Upper lobe of right lung (tissue), 1 donor: ENCODE measurements at places on chromosomes 6 and 20. TPM values are rescaled to one million over a fixed set of nuclear protein-coding genes. Genes with fewer than 3 reads are reported as not detected.
A peak's percentile ranks its signal among the peaks of the same experiment; 100 is the strongest.

PCNA gene
- 44.3 TPM for total RNA-seq

BPIFB4 gene
- not detected for total RNA-seq

LPA gene
- not detected for total RNA-seq

EBF4 gene
- 19.5 TPM for total RNA-seq

HLA-DOB gene
- total RNA-seq = 0.64 TPM

MMP24OS gene
- 85.2 TPM for total RNA-seq

CST5 gene
- 0.55 TPM for total RNA-seq

DOK5 gene
- total RNA-seq = 0.69 TPM

PRSS35 gene
- 1.3 TPM for total RNA-seq

ATG5 gene
- total RNA-seq = 34.4 TPM

DNA sequence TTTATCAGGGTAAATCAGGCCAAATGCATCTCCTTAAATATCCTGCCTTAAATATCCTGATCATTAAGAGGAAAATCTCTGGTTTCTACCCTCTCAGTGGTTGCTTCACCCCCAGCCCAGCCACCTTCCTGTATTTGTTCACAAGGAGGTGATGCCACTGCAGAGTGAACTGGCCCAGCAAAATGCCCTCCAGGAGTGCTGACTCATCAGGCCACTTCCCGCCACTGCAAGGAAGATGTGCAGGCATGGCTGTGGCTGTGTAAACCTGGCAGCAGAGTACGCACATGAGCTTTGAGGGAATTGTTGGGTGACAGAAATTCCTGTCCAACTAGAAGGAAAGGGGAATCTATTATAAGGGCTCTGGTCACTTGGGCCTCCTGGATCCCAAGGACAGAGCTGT, 13.8 kb downstream of the NQO2 start:
- DNase-seq = no peak

GRCh38 chr6:99145738-99146137, 198.0 kb upstream of the FBXL4 start:
- no peak for DNase-seq

- DNase-seq = no peak
Measured at GRCh38 chr6:2630359-2630758, 120.4 kb downstream of the MYLK4 start.

DNA sequence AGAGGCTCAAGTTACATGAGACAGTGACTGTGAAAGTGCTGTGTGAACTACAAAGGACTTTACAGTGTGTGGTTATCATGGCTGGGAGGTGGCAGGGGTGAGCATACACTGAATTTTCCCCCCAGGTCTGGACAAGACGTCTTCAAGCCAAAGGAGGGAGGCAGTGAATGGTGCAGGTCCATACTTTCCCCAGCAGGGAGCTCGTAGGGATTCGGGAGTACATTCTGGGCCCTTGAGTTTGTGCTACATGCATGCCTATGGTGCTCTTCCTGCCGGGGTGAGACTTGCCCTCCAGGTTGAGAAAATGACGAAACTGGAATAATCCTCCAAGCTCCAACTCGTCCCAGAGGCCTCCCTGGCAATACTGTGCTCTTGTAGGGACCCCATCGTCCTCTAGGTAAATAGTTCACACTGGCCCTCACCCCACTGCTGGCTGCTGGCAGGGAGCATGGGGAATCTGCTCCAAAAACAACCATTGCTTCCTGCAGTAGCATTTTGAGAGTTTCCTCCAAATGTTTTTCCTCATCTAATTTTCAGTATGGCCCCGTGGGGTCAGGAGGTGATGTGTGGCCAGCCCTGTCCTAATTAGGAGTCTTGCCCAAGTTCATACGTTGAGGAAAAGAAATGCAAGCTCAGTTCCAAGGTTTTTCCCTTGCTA, 57.6 kb downstream of the ZNF831 start:
- no peak for DNase-seq

- DNase-seq = peak; percentile 84
Measured at GRCh38 chr20:36017048-36017951, 48.9 kb downstream of the CNBD2 start.

DNA sequence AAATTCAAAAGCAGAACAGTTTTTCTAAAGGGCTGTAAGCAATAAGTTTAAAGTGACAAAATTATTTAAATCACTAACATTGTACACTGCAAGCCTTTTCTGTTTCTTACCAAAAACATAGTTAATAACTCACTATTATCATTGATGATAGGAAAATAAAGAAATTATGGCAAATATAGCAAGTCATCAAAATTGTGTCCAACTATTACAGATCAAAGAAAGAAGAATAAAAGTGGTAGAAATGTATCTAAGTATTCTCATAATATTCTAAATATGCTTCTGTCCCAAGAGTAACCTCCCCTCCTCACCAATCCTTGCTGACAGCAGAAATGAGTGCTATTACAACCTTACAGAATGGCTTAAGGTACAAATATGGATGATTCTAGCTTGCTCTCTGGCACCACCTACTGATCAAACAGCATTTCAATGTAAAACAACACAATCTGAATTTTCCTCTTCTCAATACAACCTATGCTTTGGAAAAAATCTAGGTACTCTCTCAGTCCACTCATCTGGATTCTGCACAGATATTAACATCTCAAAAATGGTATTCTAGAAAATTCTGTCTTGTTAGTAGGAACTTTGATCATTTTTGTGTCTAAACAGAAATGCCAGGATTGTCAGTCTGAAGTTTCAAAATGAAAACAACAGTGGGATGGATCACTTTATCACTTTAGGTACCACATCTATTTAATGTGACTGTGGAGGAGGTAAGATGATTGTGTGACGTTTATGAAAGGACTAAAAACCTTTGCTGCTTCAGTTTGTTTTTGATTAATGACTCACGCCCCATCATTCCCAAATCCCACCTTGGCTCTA, 40.9 kb downstream of the ZFP64 start:
- DNase-seq = no peak

GRCh38 chr6:91185072-91185471, 598.2 kb upstream of the MAP3K7 start:
- DNase-seq = no peak

DNA sequence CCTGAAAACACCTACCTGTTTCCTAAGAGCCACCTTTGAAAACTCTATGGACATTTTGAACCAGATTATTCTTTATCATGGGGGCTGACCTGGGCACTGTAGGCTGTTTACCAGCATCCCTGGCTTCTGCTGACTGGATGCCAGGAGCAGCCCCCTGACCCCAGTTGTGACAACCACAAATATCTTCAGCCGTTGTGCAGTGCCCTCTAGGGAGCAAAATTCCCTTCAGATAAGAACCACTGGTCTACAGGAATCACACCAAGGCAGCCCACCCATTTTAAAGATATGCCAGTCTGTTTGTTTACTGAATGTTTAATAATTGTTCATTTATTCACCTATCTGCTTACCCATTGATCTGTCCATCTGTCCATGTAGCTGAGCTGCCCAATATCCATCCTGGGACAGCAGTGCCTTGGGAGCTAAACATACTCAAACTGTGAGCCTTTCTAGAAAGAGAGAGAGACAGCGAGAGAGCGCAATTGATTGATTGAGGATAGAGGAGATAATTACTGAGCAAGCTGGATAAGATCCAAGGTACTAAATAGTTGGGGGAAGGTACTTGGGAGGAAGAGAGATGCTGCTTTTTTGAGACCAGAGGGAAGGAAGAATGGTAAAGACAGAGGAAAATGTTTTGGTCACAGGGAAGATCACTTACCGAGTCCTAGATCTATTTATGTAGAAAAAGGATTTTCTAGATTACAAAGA, 276.8 kb downstream of the NRN1 start:
- DNase-seq = no peak

- peak; percentile 85 for DNase-seq
Measured at GRCh38 chr6:147077251-147077650, 127.0 kb upstream of the STXBP5 start.

DNA sequence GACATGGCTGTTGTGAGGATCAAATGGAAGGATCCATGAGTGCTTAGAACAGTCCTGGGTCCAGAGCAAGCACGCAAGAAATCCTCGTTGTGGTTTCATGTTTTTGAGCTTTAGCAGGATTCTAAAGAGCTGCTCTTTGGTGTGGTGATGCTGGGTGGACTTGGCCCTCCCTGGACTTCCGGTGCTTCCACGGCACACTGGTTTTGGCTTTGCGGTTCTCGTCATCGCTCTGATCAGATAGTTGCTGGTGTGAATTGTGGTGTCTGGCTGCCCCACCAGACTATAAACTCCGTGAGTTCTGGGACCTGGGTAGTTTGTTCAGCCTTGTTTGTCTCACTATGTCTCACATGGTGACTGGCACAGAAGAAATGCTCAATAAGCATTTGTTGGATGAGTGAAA, 3.3 kb downstream of the HNF4A start:
- DNase-seq = no peak

- no peak for DNase-seq
Measured at GRCh38 chr20:53579581-53580375, 13.9 kb downstream of the ZNF217 start.

- no peak for DNase-seq
Measured at GRCh38 chr20:58756450-58756775, 63.8 kb downstream of the NPEPL1 start.

- DNase-seq = peak; percentile 78
Measured at GRCh38 chr6:148440877-148441453, 98.3 kb downstream of the SASH1 start.

DNA sequence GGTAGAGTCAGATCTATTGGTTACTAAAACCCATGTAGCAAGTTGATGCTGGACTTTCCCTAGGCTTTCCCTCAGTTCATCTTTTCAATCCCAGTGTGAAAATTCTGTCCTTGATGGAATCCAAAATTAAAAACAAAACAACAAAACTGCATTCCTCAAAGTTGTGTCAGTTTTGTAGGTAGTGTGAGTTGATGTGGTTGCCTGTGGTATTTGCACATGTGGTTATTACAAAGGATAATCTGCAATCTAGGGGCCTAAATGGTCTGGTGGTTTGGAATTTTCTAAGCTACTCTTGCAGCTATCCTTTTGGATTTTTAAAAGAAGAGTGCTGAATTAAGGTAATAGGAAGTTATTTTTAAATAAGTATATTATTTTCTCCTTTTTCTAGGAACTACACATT, 132.2 kb upstream of the SCGN start:
- no peak for DNase-seq

GRCh38 chr6:110859335-110859792, 15.2 kb upstream of the AMD1 start:
- DNase-seq = peak; percentile 67

GRCh38 chr6:129750360-129750759, 40.4 kb upstream of the ARHGAP18 start:
- no peak for DNase-seq

DNA sequence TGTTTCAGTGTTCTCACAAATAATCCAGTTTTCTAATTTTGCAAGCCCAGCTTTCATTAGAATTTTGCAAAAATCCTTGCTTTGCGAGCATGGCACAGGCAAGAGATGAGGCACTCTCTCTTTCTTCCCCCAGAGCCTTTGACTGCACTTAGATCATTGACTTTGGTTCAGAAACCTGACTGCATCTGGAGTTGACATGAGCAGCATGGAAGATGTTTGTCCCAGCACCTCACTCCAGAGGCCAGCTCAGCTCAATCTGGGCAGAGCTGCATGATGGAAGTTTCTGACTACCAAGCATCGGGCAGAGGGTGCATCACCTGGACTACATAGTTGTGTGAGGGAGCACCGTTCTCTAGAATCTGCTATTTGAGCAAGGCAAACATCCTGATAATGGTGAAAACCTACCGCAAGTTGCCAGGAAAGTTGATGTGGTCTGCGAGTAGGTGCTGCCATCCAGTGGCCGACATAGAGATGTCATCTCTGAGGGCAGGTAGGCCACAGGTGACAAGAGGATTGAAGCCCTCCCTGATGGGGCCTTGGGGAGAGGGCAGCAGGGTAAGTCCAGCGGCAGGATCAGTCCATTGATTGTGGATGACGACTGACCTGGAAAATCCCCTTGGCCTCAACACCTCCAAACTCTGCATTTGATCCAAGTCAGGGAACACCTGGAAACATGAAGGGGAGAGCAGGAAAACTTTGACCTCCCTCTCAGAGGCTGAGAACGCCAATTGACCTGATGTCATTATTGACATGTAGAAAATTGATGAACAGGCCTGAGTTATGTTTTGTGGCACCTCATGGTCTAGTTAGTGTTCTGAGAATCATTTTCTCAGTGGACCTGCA, 3.8 kb upstream of the LPA start:
- DNase-seq = no peak

DNA sequence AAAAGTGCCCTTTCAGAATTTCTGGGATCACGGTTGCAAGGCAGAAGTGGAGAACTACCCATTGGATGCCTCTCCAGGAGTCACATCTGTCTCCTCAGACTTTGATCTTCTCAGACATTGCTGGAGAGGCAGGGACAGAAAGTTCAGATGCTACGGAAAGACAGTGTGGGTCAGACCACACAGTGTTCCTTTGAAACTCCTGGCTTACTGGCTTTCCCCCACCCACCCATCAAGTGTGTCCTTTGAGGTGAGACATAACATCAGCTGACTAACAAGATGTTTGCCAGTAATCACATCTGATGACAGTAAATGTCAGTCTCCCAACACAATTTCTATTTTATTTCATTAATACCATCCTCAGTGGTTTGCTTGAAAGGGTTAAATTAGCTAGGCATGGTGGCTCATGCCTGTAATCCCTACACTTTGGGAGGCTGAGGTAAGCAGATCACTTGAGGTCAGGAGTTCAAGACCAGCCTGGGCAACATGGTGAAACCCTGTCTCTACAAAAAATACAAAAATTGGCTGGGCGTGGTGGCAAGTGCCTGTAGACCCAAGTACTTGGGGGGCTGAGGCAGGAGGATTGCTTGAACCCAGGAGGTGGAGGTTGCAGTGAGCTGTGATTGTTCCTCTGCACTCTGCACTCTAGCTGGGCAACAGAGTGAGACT, 67.2 kb upstream of the SNX9 start:
- DNase-seq = no peak

DNA sequence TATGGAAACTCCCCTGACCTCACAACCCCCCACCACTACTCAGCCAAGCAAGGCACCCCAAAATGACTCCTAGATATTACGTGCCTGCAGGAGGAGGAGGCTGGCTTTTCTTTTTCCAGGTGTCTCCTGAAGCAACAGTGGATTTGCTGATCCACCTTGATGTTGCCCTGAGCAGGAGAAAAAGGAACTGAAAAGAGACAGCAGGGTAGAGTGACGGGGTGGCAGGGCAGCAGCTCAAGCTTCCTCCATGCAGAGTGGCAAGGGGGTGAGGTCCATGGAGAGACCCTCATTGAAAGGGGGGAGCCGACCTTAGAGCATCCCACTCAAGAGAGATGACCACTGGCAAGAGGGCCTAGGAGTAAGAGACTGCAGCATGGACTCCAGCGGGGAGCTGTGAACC, 112.0 kb upstream of the SIRPA start:
- DNase-seq = no peak

DNA sequence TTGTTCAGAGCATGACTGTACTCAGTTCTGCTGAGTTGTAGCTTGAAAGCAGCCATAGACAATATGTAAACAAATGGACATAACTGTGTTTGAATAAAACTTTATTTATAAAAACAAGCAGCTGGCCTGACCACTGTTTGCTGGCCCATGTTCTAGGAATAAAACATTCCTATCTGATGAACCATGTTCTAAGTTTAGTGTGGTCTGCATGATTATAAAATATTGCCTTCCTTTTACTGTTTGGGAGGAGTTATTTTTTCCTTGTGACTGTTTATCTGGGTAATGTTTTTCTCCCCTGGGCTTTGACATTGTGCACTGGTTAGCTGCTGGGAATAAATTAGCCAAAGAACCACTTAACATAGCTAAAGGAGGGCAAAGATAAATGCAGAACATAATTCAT, 55.1 kb downstream of the CDS2 start:
- DNase-seq = no peak

GRCh38 chr20:16526433-16527380, 46.5 kb downstream of the KIF16B start:
- no peak for DNase-seq
